Thymus (tissue), 14 donors: ENCODE measurements at places on chromosomes 4 and X. TPM values are rescaled to one million over a fixed set of nuclear protein-coding genes. Genes with fewer than 3 reads are reported as not detected.

The ZIC3 gene
- 0.05 TPM for polyA plus RNA-seq

DNA sequence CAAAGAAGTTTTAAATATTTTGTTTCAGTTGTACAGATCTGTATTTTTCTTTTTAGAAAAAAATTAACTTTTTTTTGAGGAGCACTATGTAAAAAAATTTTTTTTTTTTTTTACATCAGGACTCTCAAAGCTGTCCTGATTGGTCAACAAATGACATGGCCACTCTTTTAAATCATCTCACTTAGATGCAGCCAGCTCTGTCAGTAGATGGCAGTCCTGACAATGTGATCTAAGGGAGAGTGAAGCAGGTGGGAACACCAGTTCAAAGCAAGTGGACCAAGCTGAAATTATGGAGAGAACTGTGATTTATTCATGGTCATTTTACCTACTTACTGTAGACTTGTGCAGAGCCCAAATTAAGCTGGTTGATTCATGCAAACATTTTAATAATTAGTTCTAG is 174.7 kb upstream of the GPRIN3 start:
- no peak overlapping the region for H3K4me3 ChIP-seq
- H3K27ac ChIP-seq = no peak overlapping the region
- H3K36me3 ChIP-seq = no peaks in the 10 kb centered on the region
- peak; percentile 6 for DNase-seq
- no peaks in the 10 kb centered on the region for H3K4me1 ChIP-seq

DNA sequence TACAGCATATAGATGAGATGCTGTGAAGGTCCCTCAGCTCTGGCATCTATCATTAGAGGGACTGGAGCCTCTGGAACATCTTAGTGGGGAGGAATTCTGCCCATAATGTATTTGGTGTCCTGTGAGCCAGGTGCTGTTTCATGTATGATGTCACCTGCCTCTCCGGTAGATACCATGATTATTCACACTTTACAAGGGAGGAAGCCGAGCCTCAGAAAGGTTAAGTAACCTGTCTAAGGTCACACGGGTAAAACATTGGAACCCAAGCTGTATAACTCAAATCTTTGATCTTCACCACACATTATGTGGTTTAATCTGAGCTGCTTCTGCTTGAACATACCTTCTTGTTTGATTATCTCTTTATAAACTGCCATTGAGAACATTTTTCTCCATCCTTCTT is 442.8 kb downstream of the BCOR start:
- no peak for DNase-seq
- H3K4me1 ChIP-seq = no peaks in the 10 kb centered on the region
- H3K27ac ChIP-seq = no peak overlapping the region

GRCh38 chr4:77156533-77156911 is 485 bp upstream of the CCNG2 start:
- peak; percentile 100 for DNase-seq

DNA sequence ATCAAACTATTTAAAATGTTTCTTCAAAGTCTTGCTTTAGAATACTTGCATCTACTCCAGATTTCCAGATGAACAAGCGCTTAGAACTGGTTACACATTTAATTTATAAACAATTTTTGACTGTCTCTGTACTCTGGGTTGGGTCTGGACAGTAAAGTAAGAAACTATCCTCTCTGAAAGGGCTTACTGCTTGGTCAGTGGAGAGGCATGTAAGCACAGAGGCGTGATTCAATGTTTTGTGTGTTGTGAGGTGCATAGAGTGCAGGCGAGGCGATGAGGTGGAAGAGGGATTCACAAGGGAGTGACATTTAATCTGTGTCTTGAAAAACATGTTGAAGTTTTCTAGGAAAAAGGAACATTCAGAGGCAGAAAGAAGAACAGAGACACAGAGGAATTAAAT is 231.4 kb downstream of the VEGFC start:
- no peak for DNase-seq
- no peaks in the 10 kb centered on the region for H3K4me1 ChIP-seq
- H3K4me3 ChIP-seq = no peak overlapping the region
- no peaks in the 10 kb centered on the region for H3K27me3 ChIP-seq
- no peaks in the 10 kb centered on the region for H3K36me3 ChIP-seq

DNA sequence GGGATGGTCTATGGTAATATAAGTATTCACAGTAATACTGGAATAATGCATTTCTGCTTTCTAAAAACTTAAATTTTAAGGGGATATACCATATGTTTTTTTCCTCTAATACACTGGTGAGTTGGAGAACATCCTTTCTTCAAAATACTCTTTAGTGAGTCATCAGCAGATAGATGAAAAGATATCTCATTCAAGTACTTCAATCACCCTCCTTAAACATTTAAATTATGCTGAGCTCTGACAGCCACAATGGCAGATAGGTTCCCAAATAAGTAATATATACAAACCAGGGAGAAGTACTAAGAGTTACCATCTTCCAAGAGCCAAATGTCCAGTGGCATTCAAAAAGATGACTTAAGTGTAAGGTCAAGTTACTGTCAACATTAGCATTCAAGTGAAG is 52.2 kb downstream of the AMMECR1 start:
- peaks cover 4% of the 10 kb centered on the region for H3K4me1 ChIP-seq
- no peak overlapping the region for H3K27ac ChIP-seq
- no peak overlapping the region for H3K4me3 ChIP-seq
- no peak for DNase-seq
- no peaks in the 10 kb centered on the region for H3K36me3 ChIP-seq
